Dermis microvascular lymphatic vessel endothelial cell (primary cell): ENCODE measurements at places on chromosomes 4 and X. TPM values are rescaled to one million over a fixed set of nuclear protein-coding genes. Genes with fewer than 3 reads are reported as not detected.

DNA sequence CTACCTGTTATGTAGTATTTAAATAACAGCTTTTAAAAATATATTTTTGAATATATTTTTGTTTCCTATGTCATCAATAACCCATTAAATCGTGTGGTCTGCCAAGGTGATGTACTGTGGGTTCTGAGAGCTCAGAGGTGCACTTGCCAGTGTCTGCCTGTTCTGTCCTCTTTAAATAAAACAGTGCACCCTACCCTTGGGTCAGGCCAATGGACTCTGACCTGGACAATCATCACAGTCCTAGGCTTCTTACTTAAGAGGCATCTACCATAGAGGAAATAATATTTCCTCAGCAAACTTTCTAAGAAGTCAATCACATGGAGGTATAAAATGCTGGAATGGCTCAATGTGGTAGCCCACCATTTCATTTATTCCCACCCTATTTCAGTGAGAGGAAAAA, 26.0 kb upstream of the LHFPL1 start:
- DNase-seq = no peak

DNA sequence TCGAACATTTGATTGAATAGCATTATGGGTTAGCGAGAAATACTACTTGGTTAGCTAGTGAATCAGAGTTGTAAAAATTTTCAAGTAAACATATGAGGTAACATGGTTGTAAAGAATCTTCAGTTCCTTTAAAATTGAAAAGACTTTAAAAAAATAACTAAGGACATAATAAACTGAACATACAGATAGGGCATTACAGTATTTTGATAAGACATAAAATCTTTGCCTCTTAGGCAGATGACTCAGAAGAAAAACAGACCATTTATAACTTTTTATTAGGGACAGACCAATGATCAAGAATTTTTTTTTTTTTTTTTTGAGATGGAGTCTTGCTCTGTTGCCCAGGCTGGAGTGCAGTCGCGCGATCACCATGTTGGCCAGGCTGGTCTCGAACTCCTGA, 43.1 kb downstream of the PNMA5 start:
- peak; percentile 5 for DNase-seq

USP17L27 gene
- not detected in 2 replicates for total RNA-seq

CXorf66 gene
- total RNA-seq = not detected in 2 replicates
